WTC11 (cell line): ENCODE measurements at places on chromosomes 6 and 20. TPM values are rescaled to one million over a fixed set of nuclear protein-coding genes. Genes with fewer than 3 reads are reported as not detected.

- DNase-seq = no peak
These were observed 136.1 kb downstream of the PDSS2 start for GRCh38 chr6:107323133-107323785.

DNA sequence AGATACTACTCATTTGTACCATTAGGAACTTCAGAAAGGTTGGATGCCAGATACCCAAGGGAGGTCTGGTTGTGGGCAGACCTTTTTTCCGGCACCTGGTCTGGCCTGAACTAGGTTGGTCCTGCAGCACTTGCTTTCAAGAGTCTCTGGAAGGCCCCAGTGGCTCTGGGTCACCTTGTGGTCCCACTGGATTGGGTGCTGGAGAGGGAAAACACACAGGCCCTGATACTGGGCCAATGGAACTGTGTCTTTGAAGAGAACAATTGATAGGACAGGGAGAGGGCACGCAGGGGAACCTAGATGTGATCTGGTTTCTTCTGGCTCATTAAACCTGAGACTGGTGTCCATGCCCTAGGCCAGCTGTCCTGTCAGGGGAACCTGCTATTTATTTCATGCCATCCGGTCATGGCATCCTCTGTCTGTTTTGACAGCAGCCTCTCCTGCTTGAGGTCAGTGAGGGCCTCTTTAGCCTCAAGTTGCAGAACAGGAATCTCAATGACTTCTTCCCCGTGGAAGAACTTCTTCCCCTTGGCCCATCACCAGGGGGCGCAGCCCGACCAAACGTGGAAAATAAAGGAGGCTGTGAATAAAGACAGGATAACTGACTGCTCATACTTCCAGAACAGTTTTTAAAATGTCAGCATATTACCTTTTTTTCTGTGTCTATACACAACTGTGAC lies 25.0 kb downstream of the TAF8 start:
- peak; percentile 87 for DNase-seq

DNA sequence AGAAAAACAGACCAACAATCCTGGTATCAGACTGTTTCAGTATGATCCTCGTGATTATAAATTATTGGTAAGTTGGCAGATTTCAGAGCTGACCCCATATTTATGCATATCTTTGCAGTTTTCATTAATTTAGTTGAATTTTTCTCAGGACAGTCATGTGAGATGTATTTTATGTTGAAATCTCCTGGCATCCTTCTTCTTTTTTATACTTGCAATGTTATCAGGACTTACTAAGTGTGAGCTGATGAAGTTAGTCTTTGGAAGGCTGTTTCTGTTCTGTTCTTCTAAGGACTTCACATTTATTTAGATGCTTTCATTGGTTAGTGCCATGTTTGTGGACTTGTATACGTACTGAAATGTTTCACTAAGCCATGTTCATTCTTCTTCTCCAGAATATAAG lies 17.2 kb downstream of the SMPDL3A start:
- no peak for DNase-seq

DNA sequence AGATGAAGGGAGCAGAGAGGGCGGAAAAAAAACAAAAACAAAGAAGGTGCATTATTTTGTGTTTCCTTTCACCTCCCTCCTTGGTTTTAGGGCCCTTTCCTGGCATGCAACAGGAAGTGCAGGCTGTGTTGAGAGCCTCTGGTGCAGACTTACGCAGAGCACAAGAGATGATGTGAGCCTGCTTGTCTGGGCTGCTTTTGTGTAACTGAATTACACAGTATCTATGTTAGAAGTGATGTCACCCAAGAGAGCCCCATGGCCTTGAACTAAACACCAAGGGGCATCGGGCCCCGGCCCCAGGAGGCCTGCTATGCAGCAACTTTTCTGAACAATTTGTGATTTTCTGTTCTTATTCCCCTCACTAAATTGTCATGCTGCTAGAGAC lies 25.5 kb downstream of the GNAS start:
- DNase-seq = no peak

DNA sequence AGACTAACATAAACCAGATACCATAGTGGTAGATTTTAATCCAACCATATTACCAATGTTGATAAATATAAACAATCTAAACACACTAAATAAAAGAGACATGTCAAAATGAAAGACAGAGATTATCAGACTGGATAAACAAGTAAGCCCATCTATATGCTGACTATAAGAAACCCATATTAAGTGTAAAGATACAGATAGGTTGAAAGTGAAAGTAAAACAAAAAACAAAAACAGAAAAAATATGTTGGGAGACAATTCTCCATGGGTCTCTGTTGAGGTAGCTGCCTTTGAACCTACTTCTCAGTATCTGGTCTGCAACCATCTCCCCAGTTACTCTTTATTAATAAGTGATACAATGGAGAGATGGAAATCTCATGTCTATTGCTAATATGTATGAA lies 21.2 kb downstream of the REV3L start:
- no peak for DNase-seq

- no peak for DNase-seq
These were observed 23.4 kb upstream of the HLA-DQB1 start for GRCh38 chr6:32689531-32690501.

DNA sequence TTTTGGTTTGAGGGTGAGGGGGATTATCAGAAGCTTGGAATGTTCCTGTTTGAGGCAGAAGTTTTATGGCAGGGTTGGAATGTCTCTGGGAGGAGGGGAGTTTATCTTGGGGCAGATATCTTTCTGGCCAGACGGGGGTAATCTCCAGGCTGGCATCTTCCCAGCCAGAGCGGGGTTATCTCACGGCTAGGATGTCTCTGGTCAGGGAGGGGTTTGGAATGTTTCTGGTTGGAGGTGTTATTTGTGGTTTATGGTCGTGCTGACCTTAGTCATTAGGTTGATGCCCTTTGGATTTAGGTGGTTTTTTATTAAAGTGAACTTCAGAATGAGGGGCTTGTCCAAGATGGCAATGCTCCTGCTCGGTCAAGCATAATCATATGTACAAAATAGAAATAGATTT lies 14.8 kb downstream of the PGK2 start:
- no peak for DNase-seq

GRCh38 chr6:133937909-133938308 lies 15.1 kb upstream of the TBPL1 start:
- DNase-seq = no peak

GRCh38 chr20:43397147-43397546 lies 60.5 kb upstream of the SRSF6 start:
- DNase-seq = no peak

- DNase-seq = no peak
These were observed 725 bp downstream of the TM9SF4 start for GRCh38 chr20:32110173-32110704.

DSTN gene
- total RNA-seq = 145 to 153 TPM (median 149 TPM) in 3 replicates

XKR7 gene
- 2.3 to 2.6 TPM (median 2.5 TPM) in 3 replicates for total RNA-seq

PI16 gene
- total RNA-seq = 0.09 to 0.17 TPM in 2 of 3 replicates, not detected in the other

HLA-G gene
- total RNA-seq = 1.1 to 1.7 TPM (median 1.4 TPM) in 3 replicates

C6orf132 gene
- total RNA-seq = 38.1 to 52.6 TPM (median 38.2 TPM) in 3 replicates

DOK5 gene
- 8.8 to 10.4 TPM (median 10.1 TPM) in 3 replicates for total RNA-seq

SASH1 gene
- 21.7 to 27.4 TPM (median 24.0 TPM) in 3 replicates for total RNA-seq

IMPG1 gene
- total RNA-seq = not detected in 3 replicates

B3GALT4 gene
- total RNA-seq = 3.2 to 5.0 TPM (median 4.1 TPM) in 3 replicates
